Esophagus squamous epithelium (tissue), 5 donors: ENCODE measurements at places on chromosomes 1 and 21.

DNA sequence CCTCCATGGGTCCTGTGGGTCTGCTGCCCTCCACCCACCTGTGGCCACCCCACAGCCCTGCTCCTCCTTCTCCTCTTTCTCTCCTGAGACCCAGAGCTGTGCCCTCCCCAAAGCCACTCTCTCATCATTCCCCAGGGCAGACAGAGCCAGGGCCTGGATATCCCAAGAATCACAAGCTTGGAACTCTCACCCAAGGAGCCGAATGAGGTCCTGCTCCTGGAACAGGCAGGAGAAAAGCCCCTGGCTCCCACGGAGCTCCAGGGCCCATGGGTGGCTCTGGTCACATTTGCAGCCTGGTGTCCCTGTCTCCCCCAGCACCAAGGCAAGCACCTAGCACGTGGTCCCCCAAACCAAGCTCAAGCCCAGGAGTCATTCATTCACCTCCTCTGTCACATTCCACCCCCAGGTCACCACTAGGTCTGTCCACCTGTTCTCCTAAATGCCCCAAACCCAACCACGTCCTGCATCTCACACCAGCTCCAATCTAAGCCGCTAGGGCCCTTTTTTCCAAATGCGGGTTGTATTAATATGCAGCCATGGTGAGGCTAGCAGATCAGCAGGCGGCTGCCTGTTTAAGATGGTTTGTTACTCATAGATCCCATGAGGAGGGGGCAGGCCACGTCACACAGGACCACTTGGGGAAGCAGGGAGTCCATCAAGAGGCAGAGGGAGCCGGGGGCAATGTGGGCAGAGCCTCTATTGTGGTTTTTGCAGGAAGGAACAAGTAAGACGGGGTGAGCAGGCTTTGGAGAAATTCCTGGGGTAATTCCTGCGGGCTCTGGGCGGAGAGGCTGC lies 215.5 kb upstream of the VAMP3 start:
- no peak for DNase-seq

GRCh38 chr1:156767101-156767878 lies at the start of gene PRCC:
Gene PRCC (plus strand): TSS chr1:156767535. CDS start chr1:156767772, 237 bp downstream.
- DNase-seq = peak; percentile 95

GRCh38 chr21:36507397-36508018 lies 27.6 kb upstream of the CLDN14 start:
- no peak for DNase-seq

GRCh38 chr1:43880604-43881003 lies 53.0 kb upstream of the ARTN start:
- DNase-seq = no peak

GRCh38 chr1:174204697-174205308 lies 45.5 kb downstream of the RABGAP1L start:
- DNase-seq = no peak

DNA sequence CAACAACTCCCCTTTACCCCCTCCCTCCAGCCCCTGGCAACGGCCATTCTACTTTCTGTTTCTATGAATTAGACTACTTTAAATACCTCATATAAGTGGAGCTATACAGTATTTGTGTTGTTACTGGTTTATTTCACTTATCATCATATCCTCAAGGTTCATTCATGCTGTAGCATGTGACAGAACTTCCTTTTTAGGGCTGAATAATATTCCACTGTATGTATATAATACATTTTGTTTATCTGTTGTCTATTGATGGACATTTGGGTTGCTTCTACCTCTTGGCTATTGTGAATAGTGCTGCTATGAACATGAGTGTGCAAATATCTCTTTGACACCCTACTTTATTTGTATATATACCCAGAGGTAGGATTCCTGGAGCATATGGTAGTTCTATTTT lies 2.2 kb downstream of the NHLH1 start:
- DNase-seq = no peak

- no peak for DNase-seq
These were observed 74.0 kb upstream of the LRRC53 start for GRCh38 chr1:74586253-74586897.

- DNase-seq = no peak
These were observed 65.2 kb upstream of the MARK1 start for GRCh38 chr1:220462752-220463151.

GRCh38 chr1:221612047-221612777 lies 129.7 kb downstream of the DUSP10 start:
- no peak for DNase-seq

DNA sequence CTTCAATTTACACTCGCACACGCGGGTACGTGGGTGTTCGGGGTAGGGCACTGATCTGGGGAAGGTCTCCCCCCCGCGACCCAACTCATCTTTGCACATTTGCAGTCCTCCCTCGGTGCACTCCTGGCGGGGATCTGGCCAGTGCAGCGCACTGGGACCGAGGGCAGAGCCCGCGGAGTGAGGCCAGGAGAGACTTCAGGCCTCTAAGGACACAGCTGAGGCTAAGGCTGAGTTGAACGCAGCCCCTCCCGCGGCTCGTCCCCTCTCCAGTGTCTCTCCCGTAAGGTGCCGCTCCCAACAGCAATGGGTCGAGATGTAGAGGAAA lies 936 bp upstream of the NCAM2 start:
- DNase-seq = no peak

DNA sequence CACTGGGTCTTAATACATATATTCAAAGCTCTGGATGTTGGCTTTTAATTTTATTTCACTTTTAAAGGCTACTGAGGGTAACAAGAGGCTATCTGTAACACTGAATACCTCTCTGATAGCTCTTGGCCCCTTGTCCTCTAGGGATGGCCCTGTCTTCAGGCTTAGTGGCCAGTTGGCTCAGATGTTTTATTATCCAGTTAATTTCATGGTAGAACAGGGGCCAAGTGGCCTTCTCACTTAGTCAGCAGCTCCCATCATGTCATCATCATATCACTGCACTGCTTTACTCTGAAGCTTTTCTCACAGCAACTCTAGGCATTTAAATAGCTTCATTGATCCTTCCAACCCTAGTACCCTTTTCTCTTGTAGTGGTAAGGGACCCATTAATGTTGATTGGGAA lies 40.2 kb upstream of the MACF1 start:
- DNase-seq = no peak

GRCh38 chr1:24043345-24044032 lies 63.4 kb upstream of the SRSF10 start:
- DNase-seq = no peak

- DNase-seq = no peak
These were observed 11.3 kb downstream of the HIVEP3 start for GRCh38 chr1:41907446-41907845.

- no peak for DNase-seq
These were observed 117.4 kb downstream of the NGF start for GRCh38 chr1:115220340-115221270.

- DNase-seq = no peak
These were observed 5.7 kb downstream of the SZRD1 start for GRCh38 chr1:16372535-16373285.

GRCh38 chr1:116910379-116911187 lies 867 bp downstream of the PTGFRN start:
- DNase-seq = no peak

GRCh38 chr1:9766759-9767442 lies 56.9 kb downstream of the CLSTN1 start:
- DNase-seq = no peak

- no peak for DNase-seq
These were observed 975 bp upstream of the MNDA start for GRCh38 chr1:158830074-158830677.

- no peak for DNase-seq
These were observed 101.7 kb downstream of the BCAR3 start for GRCh38 chr1:93579891-93580290.

GRCh38 chr1:178933105-178933561 lies 62.3 kb upstream of the ANGPTL1 start:
- no peak for DNase-seq

DNA sequence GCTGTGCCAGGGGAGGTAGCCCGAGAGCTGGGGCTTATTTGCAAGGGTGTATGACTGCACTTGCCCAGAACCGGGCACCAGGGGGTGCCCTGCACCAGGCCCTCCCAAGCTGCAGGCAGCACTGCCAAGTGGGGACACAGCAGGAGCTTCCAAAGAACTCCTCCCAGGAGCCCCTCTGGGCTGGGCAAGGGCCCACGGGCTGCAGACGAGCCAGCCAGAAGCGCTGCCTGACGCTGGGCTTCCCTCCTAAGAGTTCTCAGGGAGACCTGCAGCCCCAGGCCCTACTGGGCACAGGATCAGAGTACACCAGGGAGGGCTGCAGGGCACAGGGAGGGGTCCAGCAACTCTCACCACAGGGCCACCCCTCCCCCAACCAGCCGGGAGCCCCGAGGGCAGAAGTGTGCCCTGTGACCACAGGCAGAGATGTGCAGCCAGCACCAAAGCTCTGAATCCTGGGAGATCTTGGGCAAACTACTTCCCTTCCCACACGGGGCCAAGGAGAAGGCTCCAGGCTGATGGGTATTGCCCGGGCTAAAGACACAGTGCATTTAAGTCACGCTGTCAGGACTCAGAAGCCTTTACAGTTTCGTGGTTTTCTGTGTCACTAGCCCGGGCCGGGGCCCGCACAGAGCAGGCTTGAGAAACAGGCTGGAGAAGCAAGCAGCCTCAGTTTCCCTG lies 63.4 kb downstream of the KCNAB2 start:
- DNase-seq = no peak

- DNase-seq = no peak
These were observed 685 bp downstream of the RIMKLA start for GRCh38 chr1:42381280-42381673.

DNA sequence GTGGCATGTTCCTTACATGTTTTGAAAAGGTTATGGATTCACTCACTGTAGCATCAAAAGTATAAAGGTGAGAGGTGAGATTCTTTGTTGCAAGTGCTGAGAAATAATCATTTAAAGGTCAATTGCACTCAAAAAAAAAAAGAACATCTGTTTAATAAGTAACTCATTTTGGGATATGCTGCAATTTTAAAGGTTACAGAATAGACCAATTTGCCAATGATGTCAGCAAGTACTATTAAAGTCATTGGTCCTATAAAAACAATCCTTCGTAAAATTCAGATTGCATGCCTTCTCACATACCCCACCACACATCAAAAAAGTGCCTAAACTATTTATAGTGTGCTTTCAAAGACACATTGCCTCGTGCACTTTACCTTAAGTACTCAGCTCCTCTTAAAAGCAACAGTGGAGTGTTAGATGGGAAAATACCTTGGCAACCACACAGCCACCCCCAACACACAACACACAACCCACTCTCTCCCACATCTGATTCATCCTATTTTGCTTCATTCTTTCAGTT lies 218.2 kb upstream of the ADGRL2 start:
- DNase-seq = no peak

DNA sequence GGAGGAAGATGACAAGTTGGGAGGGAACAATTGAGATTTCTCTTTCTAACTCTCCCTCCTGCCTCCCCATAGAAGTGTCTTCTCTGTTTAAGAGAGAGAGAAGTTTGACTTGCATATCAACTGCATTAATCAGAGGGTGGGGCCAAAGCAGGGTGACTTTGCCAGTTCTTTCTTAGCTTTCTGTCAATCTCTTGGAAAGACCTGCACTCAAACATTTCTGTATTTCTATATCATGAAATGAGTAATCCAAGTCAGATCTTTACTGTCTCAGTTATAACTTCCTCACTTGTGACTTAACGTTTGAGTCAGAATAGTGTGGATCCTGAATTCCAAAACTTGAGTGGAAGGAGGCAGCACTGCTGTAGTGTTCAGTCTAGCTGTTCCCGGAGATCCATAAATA lies 180.8 kb upstream of the KCNK2 start:
- DNase-seq = no peak

- no peak for DNase-seq
These were observed 75.3 kb downstream of the NTMT2 start for GRCh38 chr1:170221031-170221430.

DNA sequence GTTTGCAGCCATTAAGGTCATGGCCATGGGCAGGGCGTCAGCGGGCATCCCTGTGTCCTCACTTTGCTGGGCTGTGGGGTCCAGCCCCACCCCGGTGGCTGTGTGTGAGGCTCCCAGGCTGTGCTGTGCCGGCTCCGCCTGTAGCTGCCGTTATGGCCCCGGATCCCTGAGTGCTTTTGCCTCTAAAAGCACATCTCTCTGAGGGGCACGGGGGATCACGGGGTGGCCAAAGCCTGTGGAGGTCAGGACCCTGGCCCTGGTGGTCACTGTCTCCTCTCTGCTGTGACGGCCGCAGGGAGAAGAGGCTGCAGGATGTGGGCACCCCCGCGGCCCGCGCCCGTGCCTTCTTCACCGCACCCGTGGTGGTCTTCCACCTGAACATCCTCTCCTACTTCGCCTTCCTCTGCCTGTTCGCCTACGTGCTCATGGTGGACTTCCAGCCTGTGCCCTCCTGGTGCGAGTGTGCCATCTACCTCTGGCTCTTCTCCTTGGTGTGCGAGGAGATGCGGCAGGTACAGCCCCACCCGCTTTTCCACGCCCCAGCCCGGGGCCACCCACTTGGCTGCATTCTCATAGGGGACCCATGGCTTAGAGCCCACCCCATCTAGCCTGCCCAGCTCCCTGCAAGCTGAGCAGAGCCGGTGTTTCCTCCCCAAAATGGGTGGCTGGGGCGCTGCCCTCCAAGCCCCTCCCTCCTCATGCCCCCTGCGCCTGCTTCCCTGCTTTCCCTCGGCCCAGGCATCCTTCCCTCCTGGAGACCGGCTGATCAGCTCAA lies 48.2 kb downstream of the TRPM2 start:
- no peak for DNase-seq

DNA sequence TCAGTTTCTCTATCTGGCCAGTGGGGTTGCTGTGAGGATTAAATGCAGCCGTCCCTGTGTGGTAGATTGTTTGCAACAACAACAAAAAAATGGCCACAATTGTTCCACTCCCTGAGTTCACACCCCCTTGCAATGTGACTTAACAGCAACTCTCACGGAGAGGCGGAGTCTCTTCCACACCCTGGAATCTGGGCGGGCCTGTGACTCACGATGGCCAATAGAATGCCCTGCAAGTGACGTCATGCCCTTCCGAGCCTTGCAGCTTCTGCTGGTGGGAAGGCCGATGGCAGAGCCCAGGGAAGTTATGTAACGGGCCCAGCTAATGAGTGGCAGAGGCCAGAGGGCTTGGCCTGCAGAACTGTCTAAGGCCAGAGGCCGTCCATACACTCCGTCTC lies 87.9 kb downstream of the RIPK4 start:
- peak; percentile 42 for DNase-seq

- no peak for DNase-seq
These were observed 185.6 kb downstream of the RHOU start for GRCh38 chr1:228920831-228921230.

DNA sequence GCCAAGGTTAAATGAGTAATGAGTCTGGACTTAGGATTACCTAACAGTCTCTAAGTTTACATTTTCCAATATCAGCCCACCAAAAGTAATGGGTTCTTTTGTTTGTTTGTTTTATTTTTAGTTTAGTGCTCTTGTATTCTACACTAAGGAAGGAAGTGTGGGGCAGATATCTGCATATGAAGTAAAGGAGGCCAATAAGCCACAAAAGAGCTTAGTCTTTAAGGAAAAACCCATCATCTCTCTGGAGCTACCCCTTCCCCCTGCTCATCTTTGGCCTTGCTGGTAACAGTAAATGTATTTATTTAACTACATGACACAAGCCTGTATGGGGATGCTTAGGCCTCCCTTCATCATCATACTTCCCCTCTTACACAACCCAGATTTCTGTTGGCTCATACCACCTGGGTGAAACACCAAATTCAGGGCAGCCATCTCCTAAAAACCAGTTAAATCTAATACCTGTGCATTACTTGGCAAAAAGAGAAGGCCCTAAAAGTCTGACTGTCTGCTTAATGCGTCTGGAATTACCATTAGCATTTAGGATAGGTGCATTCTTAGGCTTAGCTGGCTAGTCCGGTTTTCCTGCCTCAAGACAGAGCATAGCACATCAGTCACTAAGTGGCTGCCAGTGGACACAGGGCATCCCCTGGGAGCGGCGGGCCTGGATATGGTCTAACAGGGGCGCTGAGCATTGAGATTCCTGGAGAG lies 96.8 kb upstream of the ADGRL2 start:
- no peak for DNase-seq
